Non-pigmented ciliary epithelial cell (primary cell): ENCODE measurements at places on chromosomes 1 and 21.

- no peak for DNase-seq
Measured at GRCh38 chr21:42117229-42117966, 46.3 kb downstream of the UMODL1 start.

GRCh38 chr1:110490791-110491451 lies 28.1 kb downstream of the KCNA10 start:
- no peak for DNase-seq

GRCh38 chr1:191255354-191256054 lies 777.8 kb upstream of the BRINP3 start:
- DNase-seq: no peak

- DNase-seq: no peak
Measured at GRCh38 chr1:226733304-226733703, 5.8 kb downstream of the ITPKB start.

DNA sequence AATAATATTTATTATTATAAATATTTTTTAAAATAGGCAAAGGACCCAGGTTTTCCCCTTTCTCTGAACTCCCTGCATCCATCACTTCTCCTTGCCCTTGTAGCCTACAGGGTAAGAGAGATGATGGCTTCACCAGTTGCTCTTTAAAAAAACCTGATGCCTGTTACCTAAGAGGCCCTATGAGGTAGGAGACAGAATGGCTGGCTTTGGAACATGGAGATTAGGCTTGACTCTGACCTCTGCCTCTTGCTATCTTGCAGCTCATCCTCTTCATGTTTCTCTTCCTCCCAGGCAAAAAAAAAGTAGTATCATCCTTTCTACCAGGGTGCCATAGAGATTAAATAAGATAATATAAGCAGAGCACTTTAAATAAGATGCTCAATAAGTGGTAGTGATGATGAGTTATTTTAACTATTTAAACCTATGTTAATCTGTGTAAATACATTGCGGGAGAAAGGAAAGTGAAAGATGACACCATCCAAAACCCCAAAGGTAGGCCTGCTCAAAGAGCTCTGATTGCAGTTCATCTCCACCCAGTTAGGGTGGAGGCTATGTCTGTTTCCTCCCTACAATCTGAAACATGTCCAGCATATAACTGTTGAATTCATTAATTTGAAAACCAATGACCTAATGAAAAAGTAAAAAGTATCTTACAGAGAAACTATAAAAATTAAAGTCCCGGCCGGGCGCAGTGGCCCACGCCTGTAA lies 51.8 kb downstream of the RGS2 start:
- DNase-seq: no peak

DNA sequence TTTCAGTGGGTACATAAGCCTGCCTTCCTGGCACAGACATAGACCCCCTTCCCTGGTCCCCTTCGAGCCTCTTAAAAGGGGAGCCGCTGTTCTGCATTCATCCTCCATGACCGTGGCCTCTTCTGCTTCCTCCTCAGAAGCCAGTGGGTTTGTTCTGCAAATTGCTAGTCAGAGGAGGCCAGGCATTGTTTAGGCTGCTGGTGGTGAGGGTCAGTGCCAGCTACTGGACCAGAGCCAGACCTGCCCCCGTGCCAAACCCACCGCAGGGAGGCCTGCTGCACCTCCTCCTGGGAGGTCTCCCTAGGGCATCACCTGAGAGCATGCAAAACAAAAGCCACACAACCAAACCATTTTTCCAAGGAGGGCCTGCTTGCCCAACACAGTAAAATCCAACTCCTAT lies 178.4 kb downstream of the MIS18A start:
- DNase-seq: no peak

DNA sequence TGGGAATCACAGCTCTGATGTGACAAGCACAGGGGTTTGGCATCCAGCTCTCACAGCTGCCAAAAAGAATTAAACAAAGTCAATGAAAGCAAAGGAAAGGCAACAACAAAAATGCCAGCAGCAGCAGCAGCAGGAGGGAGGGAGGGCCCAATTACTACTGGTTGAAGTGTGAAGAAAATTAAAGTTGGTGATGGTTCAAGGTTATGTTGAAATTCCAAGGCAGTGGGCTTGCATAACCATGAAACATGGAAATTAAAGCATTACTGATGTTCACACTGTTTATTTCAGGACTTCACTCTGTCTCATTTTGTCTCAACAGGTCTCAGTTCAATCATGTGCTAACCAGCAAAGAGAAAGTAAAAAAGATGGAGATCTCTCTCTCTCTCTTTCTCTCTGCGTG lies 220.3 kb upstream of the LYPLAL1 start:
- no peak for DNase-seq
